ENCODE measurements at places on chromosomes 2 and 18.
A peak's percentile ranks its signal among the peaks of the same experiment; 100 is the strongest.

DNA sequence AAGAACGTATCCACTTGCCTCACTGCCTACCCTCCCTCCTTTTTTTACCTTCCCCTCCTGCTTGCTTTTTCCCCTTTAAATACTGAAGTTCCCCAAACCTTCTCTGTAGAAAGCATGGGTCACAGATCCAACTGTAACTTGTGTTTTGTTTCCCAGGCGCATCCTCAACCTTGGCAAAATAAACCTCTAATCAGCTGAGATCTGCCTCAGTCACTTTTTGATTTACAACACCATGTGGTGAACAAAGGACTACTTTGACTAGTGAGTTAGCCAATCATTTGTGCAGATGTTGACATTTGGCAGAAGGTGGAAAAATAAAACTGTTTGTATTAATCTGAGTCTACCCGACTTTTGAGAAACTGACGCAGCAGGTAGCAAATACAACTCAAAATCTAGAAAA lies 23.3 kb upstream of the MCM6 start:
- no peak for DNase-seq

GRCh38 chr18:77981874-77982273 lies 732.2 kb downstream of the GALR1 start:
- no peak for DNase-seq

GRCh38 chr18:24386681-24387080 lies 10.9 kb downstream of the OSBPL1A start:
- DNase-seq, result no peak

DNA sequence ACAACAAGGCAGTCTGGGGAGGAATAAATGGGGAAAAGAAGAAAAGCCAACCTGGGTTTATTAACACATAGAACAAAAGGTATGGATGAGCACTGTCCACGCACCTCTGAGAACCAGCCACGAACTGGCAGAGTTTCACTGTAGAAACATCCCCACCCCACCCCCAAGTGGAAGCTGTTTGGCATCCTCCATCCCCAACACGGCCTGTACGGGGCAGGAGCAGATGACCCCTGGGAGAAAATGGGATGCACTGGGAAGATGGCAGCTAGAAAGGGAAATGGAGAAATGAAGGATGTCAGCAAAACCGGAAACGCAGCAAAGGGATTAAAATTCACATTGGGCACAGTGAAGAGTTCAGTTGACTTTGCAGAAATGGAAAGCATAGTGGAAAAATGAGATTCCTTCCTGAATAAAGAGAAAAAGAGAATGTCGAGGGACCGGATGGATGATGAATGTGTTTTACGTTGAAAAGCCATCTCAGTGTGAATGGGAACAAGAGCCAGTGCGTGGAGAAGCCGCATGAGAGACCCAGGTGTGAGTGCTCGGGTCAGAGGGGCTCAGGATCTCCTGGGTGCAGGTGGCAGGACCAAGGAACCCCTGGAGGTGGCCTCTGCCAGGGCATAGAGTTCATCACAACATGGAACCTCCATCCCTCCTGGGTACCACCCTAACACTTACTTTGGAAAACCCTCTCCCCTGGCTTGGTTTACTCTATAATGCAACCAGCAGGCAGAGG lies 247.0 kb downstream of the ALPK2 start:
- DNase-seq, result no peak

DNA sequence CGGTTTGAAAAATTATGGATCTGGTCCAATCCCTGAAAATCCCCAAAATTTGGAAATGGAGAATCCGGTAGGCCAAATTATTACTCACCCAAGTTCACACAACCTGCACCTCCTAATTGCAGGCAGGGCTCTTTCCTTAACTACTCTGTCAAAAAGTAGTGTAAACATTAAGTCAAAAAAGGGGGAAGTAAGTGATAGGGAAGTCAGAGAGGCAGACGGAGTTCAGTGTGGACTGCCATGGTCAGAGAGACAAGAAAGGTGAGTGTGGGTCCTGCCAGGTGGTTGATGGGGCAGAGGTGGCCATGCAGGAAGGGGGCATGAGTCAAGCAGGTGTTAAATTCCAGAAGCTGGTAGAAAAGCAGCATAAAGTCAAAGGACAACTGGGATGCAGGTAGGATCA lies 104.7 kb upstream of the STPG4 start:
- DNase-seq, result no peak

DNA sequence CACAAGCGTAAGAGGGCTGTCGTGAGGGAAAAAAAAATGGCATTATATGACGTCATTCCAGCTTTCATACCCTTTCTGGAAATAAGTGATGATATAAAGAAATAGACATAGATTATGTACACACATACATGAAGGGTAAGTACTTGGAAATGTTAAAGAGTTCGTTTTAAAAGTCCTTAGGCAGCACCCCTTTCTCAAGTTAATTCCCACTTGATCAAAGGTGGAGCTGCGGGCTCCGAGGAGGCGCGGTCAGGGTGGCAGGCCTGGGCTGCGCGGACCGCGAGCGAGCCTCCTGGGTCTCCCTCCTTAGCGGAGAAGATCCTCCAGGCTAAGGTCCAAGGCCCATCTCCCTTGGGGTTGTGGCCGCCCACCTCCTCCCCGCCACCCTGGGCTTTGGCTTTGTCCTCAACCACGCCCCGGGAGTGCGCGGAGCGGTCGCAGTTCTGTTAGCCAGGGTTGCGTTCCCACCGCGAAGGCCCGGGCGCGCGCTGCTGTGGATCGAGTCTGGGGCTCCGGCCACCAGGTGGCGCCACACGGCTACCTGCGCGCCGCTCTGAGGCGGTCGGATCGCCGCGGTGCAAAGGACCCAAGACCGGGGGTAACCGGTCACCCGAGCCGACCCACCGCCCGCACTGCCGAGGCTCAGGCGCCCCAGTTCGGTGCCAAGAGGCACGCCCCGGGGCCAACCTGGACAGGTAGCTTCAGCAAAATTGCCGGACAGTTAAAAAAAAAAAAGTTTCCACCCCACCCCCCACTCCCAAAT lies 66.8 kb downstream of the HNRNPLL start:
- peak; percentile 71 for DNase-seq
